ENCODE measurements at places on chromosomes 4 and X. TPM values are rescaled to one million over a fixed set of nuclear protein-coding genes. Genes with fewer than 3 reads are reported as not detected.

Gene MAGEA3
- not detected for total RNA-seq

GRCh38 chrX:20712811-20713210 lies 446.1 kb upstream of the RPS6KA3 start:
- no peak for DNase-seq
- no peak overlapping the region for H3K27ac ChIP-seq
- no peaks in the 10 kb centered on the region for H3K4me1 ChIP-seq
- H3K36me3 ChIP-seq: no peaks in the 10 kb centered on the region
- no peaks in the 10 kb centered on the region for H3K27me3 ChIP-seq
- H3K4me3 ChIP-seq: no peak overlapping the region

GRCh38 chr4:62194342-62194741 lies 994.2 kb downstream of the ADGRL3 start:
- H3K4me1 ChIP-seq: no peaks in the 10 kb centered on the region
- no peak overlapping the region for H3K27ac ChIP-seq
- no peak overlapping the region for H3K4me3 ChIP-seq

- no peak for DNase-seq
- H3K36me3 ChIP-seq: no peaks in the 10 kb centered on the region
- H3K27ac ChIP-seq: no peak overlapping the region
- H3K27me3 ChIP-seq: peaks cover 7% of the 10 kb centered on the region
- H3K4me1 ChIP-seq: peaks cover 13% of the 10 kb centered on the region
Measured at GRCh38 chr4:99753931-99754330, 62.7 kb upstream of the DAPP1 start.

- no peak for DNase-seq
- H3K36me3 ChIP-seq: peaks cover 7% of the 10 kb centered on the region
- no peaks in the 10 kb centered on the region for H3K27me3 ChIP-seq
Measured at GRCh38 chrX:350534-351323, 32.1 kb upstream of the GTPBP6 start.

GRCh38 chr4:151231915-151232595 lies 44.9 kb upstream of the PRSS48 start:
- peaks cover 5% of the 10 kb centered on the region for H3K27me3 ChIP-seq
- H3K27ac ChIP-seq: no peak overlapping the region
- H3K36me3 ChIP-seq: no peaks in the 10 kb centered on the region
- no peak for DNase-seq
- H3K4me1 ChIP-seq: no peaks in the 10 kb centered on the region

DNA sequence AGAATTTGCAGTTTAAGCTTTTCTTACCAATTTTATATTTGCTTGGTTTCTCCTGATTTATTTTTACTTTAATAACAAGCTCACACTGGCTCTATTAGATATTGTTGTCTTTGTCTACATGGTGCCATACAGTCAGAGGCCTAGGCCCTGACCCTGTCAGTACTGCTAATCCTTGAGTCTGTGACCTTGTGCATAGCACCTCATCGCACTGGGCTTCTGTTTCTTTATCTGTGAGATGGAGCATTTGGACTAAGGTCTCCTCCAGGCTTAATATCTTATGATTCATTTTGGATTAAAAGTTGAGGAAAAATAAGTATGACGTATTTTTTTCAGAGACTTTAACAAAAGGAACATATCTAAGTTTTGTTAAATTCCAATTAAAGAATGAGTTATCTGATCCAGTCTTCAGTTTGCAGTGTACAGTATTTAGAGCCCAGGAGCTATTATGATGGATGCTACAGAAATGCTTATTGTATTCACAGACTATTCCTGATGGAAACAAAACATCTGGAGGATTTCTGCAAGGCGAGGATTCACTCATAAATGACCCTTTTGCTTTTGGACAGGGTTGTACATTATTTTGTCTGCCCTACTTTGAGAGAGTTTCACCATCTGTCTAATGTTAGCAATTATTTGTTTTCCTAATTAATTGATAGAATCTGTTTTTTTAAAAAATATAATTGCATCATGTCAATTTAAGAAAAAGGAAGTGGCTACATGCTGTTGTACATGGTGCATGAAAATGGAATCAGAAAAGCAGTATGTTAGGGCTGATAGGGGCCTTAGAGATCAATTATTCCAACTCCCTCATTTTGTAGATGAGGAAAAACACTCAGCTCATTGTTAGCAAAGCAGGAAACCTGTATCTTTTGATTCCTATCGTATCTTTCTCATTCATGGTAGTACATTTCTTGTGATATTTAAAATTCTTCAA lies 203.6 kb downstream of the BANK1 start:
- no peaks in the 10 kb centered on the region for H3K27me3 ChIP-seq
- no peak for DNase-seq
- H3K36me3 ChIP-seq: no peaks in the 10 kb centered on the region

Measured in activated CD4-positive, alpha-beta memory T cell treated with anti-CD3 and anti-CD28 coated beads for 36 hours (primary cell).